ENCODE measurements at places on chromosomes 11 and 22. TPM values are rescaled to one million over a fixed set of nuclear protein-coding genes. Genes with fewer than 3 reads are reported as not detected.

GRCh38 chr22:37242395-37242918 lies 1.6 kb downstream of the RAC2 start:
- H3K27me3 ChIP-seq, result no peaks in the 10 kb centered on the region
- H3K36me3 ChIP-seq, result no peaks in the 10 kb centered on the region
- H3K27ac ChIP-seq, result no peak overlapping the region
- 0 out of 2 replicates have a peak overlapping the region, but pooled peaks have one; percentile 28 for H3K4me3 ChIP-seq
- peak; percentile 48 for DNase-seq
- peaks cover 15% of the 10 kb centered on the region for H3K4me1 ChIP-seq

DNA sequence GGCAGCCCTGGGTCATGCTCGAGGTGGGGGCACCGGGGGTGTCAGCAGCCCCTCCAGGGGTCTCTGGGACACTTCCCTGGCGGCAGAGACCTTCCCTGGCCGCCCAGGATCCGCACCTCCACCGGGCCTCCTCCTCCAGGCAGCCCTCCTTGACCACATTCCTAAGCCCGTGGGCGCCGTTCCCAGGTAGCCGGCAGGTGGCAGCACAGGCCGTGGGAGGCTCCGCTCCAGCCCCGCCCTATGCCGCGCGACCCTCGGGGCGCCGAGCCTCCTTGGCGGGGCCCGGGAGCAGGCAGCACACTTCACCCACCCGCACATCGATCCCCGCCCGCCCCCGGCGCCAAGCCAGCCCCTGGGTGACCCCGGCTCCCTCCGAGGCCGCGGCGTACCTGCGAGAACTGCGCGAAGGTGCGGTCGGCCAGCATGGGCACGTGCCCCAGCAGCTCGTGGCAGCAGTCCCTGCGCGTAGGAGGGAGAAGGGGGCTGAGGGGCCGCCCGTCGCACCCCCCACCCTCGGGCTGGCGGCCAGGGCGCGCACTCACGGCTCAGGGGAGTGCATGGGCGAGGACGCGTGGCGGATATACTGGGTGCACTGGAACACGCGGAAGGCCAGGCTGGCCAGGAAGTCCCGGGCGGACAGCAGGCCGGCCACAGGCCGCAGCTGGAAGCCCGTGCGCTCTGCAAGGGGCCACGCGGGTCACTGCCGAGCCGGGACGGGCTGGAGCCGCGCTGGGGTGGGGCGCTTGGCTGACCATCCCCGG lies 5.3 kb upstream of the INS start:
- no peaks in the 10 kb centered on the region for H3K36me3 ChIP-seq
- peaks cover 11% of the 10 kb centered on the region for H3K27me3 ChIP-seq
- H3K4me1 ChIP-seq, result no peaks in the 10 kb centered on the region
- H3K4me3 ChIP-seq, result no peak overlapping the region

GRCh38 chr11:112971827-112972226 lies 10.6 kb downstream of the NCAM1 start:
- no peak overlapping the region for H3K27ac ChIP-seq
- no peaks in the 10 kb centered on the region for H3K4me1 ChIP-seq
- no peak for DNase-seq
- 0 out of 2 replicates have a peak, but pooled peaks cover 9% of the 10 kb centered on the region for H3K27me3 ChIP-seq
- no peaks in the 10 kb centered on the region for H3K36me3 ChIP-seq

- no peak for DNase-seq
- H3K4me3 ChIP-seq, result no peak overlapping the region
- no peaks in the 10 kb centered on the region for H3K36me3 ChIP-seq
- H3K27ac ChIP-seq, result no peak overlapping the region
Observed at GRCh38 chr11:7536100-7536499, 22.3 kb downstream of the PPFIBP2 start.

DNA sequence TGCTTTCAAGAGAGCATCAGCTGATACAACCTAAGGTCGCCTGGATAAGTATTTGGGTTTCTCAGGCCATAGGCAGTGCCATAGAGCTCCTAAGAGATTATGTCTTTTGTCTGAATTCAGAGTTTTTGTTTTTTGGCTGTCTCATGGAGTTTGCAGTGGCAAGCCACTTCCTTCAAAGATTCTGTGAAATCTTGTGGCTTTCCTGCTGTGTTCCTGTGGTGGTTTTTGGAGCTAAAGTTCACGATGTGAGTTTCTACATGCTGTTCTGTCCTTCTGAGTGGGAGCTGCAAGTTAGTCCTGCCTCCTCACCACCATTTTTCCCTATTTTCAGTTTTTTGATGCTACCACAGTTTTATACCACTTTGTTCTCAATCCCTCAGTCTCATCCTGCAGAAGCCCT lies 111.4 kb downstream of the COMMD9 start:
- no peaks in the 10 kb centered on the region for H3K4me1 ChIP-seq
- H3K36me3 ChIP-seq, result no peaks in the 10 kb centered on the region
- DNase-seq, result no peak
- no peaks in the 10 kb centered on the region for H3K27me3 ChIP-seq
- H3K27ac ChIP-seq, result no peak overlapping the region

Gene NXF1
- polyA plus RNA-seq, result 53.3 TPM

GRCh38 chr11:130866831-130867230 lies 49.4 kb downstream of the SNX19 start:
- no peaks in the 10 kb centered on the region for H3K36me3 ChIP-seq
- H3K4me3 ChIP-seq, result no peak overlapping the region
- H3K4me1 ChIP-seq, result 0 out of 2 replicates have a peak, but pooled peaks cover 5% of the 10 kb centered on the region
- DNase-seq, result no peak

Gene HTR3A
- not detected for polyA plus RNA-seq

GRCh38 chr22:36293606-36294292 lies 40.8 kb downstream of the APOL1 start:
- no peak overlapping the region for H3K27ac ChIP-seq
- no peaks in the 10 kb centered on the region for H3K4me1 ChIP-seq
- no peak overlapping the region for H3K4me3 ChIP-seq
- no peaks in the 10 kb centered on the region for H3K27me3 ChIP-seq

Gene LMO2
- not detected for polyA plus RNA-seq

DNA sequence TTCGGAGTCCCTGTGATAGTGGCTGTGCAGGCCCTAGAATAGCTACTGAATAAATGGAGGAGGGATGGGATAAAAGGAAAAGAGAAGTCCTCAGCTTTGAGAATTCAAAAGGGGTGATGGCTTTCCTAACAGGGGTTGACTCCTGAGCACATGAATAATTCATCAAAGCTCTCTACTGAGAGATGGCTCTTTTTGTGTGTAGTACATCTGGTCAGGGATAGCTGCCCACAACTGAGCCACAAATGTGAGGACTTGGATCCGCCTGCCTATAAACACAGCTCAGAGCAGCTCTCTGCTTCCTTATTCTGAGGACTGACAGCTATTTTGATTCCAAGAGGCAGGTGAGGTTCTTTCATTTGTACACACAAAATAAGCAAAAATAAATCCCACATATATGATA lies 82.3 kb downstream of the USP35 start:
- H3K27ac ChIP-seq, result no peak overlapping the region
- H3K27me3 ChIP-seq, result no peaks in the 10 kb centered on the region
- peaks cover 17% of the 10 kb centered on the region for H3K4me1 ChIP-seq
- no peak overlapping the region for H3K4me3 ChIP-seq
- DNase-seq, result no peak
- H3K36me3 ChIP-seq, result no peaks in the 10 kb centered on the region

Gene GPR83
- polyA plus RNA-seq, result not detected

DNA sequence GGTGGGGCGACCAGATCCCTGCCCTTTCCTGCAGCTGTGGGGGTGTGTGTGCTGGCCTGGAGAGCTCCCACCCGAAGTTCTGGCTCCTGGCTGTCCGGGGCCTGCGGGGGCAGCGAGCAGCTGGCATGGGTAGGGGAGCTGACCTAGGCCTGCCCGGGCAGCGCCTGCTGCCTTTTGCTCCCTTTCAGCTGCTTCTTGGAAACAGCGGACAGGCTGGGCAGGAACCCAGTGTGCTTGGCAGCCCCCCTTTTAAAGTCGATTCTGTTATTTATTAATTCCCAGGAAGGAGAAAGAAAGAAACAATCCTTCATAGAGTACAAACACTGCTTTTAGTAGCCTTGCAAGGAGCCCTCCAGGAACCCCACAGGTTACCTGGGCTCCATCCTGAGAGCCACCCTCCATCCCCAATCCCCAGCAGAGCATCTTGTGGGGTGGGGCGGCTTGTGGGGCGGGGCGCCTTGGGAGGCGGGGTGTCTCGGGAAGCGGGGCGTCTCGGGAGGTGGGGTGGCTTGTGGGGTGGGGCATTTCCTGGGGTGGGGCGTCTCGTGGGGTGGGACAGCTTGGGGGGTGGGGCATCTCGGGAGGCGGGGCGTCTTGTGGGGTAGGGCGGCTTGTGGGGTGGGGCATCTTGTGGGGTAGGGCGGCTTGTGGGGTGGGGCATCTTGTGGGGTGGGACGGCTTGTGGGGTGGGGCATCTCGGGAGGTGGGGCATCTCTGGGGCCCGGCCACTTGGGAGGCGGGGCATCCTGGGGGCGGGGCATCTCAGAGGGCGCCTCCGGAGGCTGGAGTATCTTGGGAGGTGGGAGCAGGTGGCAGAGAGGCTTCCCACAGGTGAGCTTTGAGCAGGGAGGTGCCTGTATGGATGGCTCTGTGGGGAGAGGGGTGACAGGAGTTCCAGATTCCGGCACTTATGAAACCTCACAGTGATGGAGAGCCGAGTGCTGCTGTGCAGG lies 7.0 kb downstream of the CD81 start:
- no peaks in the 10 kb centered on the region for H3K36me3 ChIP-seq
- H3K4me1 ChIP-seq, result peaks cover 39% of the 10 kb centered on the region
- H3K4me3 ChIP-seq, result no peak overlapping the region
- peak overlapping the region; percentile 65 for H3K27ac ChIP-seq
- DNase-seq, result peak; percentile 39

Gene PRSS23
- 376 TPM for polyA plus RNA-seq

Gene C22orf31
- polyA plus RNA-seq, result not detected

DNA sequence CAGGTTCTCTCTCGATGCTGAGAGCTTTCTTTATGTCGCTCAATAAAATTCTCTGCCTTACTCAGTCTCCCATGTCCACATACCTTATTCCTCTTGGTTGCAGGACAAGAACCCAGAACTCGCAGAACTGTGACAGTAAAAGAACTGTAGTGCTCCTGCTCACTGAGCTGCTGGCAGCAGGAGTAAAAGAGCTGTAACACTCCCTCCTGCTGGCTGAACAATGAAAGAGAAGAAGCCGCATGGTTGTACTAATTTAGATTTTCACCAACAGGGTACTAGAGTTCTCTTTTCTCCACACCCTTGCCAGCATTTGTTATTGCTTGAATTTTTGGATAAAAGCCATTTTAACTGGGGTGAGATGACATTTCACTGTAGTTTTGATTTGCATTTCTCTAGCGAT lies 433.2 kb downstream of the GUCY1A2 start:
- DNase-seq, result peak; percentile 70
- H3K27ac ChIP-seq, result no peak overlapping the region
- no peaks in the 10 kb centered on the region for H3K27me3 ChIP-seq
- no peaks in the 10 kb centered on the region for H3K36me3 ChIP-seq
- no peaks in the 10 kb centered on the region for H3K4me1 ChIP-seq
- H3K4me3 ChIP-seq, result no peak overlapping the region

GRCh38 chr11:61869429-61869707 lies 22.0 kb downstream of the FADS3 start:
- no peaks in the 10 kb centered on the region for H3K36me3 ChIP-seq
- H3K27ac ChIP-seq, result no peak overlapping the region
- peaks cover 4% of the 10 kb centered on the region for H3K4me1 ChIP-seq
- DNase-seq, result no peak
- no peak overlapping the region for H3K4me3 ChIP-seq

Gene CARD10
- polyA plus RNA-seq, result 2.8 TPM

DNA sequence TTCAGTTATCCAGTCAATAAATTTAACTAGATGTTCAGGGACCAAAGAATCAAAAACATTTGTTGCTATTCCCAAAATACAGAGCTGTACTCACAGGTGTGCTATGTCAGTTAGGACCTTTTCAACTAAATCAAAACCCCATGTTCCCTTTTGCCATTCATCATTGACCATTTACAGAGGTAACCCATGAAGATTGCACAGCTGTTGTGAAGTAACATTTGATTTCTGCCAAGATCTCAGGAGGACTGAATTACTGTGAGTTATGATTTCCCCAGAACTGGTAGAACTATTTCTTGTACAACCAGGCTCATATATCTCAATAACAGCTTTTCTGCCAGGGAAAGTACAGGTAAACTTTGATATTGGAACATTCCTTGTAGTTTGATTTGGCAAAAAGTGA lies 131.1 kb upstream of the FIBIN start:
- no peaks in the 10 kb centered on the region for H3K36me3 ChIP-seq
- no peak for DNase-seq
- no peaks in the 10 kb centered on the region for H3K27me3 ChIP-seq
- H3K27ac ChIP-seq, result no peak overlapping the region
- H3K4me3 ChIP-seq, result no peak overlapping the region

Gene KCNJ11
- polyA plus RNA-seq, result not detected

DNA sequence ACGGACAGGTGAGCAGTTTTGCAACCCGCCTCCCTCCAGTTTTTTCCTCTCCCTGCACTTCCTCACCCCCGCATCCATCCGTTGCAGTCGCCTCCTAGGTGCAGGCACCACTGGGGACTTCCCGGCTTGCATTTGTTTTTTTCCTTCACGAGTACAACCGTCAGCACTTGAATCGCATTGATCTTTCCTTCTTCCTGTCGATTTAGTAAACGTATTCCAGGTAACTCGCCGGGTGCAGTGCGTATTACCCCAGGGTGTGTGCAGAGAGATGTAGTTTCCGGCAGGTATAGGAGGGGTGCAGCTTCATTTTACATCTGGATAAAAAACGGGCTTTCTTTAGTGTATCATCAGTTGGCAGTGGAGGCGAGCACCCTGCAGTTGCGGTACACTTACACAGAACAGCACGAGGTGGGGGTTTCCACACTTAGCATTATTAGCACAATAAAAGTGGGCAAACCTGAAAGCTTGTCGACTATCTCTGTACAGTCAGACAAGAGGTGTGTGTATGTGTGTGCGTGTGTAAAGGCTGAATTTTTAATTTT lies at the start of gene SORL1-AS1:
SORL1-AS1 (minus strand) TSS at position 359 of the 542 bp plus-strand sequence.
- DNase-seq, result no peak
- no peaks in the 10 kb centered on the region for H3K36me3 ChIP-seq
- H3K4me1 ChIP-seq, result no peaks in the 10 kb centered on the region
- H3K27me3 ChIP-seq, result peaks cover 47% of the 10 kb centered on the region

Gene MMP11
- polyA plus RNA-seq, result 2.5 TPM

DNA sequence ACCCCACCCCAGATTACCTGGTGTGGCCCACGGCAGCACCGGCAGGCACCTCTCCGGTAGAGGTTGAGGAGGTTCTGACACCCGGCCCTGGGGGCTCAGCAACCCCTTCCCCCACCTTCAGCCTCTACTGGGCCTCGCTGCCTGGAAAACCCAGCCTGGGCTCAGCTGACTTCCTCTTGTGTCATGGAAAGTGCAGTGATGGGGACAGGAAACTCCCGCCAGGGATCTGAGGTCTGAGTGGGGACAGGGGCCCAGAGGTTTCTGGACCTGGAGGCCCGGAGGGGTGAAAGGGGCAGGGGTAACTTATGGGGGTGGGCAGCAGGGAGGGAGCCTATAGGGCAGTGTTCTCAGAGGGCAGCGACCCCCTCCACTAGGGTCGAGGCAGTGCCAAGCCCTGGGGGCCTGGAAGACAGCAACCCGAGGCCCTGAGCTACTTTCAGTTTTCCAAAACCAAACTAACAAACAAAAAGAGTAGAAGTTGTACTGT lies 10.0 kb upstream of the CD5 start:
- DNase-seq, result no peak
- H3K36me3 ChIP-seq, result no peaks in the 10 kb centered on the region
- H3K27ac ChIP-seq, result no peak overlapping the region
- peaks cover 13% of the 10 kb centered on the region for H3K27me3 ChIP-seq

Gene POTEH
- not detected for polyA plus RNA-seq

Gene HEPHL1
- polyA plus RNA-seq, result not detected
